ENCODE measurements at places on chromosomes 3 and 15.
A peak's percentile ranks its signal among the peaks of the same experiment; 100 is the strongest.

GRCh38 chr3:189236352-189236751 lies 64.6 kb downstream of the TPRG1 start:
- no peak for DNase-seq

DNA sequence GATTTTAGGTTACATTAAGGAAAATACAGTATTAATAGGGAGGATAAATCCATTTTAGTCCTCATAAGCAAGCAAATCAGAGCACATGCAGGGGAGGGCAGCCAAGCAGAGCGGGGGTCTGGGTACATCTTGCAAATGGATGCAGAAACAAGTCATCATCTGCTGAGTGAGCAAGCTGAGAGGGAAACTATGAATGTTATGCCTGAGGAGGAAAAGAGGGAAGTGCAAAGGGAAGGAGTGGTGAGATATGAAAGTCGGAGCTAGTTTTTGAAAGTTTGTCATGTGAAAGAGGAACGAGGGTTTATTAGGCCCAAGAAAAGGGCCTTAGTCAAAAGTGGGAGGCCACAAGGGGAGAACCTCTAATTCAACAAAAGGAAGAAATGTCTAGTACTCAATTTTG lies 15.4 kb downstream of the PTX3 start:
- no peak for DNase-seq

DNA sequence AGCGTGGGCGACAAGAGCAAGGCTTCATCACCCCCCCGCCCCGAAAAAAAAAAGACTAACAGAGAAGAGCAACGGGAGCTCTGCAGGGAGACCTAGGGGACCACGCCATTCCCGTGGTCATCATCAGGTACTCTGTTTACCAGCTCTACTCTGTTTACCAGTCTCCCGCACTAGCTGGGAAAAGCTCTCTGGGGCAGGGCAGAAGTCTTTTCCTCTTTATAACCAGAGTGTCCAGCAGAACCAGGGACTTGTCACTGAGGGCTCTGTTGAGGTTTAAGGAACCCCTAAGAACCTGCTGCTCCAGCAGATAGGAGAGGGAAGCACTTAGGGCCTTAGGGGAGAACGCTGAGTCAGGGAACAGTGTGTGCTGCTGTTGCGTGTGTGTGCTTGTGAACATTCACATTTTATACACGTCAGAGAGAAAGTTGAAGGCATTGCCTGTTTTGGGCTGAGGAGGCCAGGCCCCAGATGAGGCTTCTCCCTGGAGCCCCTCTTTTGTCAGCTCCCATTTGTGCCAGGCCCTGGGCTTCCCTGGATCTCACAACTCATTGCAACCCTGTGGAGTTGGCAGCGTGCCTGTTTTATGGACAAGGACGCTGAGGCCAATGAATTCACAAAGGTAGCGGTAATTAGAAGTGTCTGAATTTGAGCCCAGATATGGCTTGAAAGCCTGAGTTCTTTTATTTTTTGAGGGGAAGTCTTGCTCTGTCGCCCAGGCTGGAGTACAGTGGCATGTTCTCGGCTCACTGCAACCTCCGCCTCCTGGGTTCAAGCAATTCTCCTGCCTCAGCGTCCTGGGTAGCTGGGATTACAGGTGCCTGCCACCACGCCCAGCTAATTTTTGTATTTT lies 24.2 kb upstream of the ERICH6 start:
- DNase-seq, result no peak

DNA sequence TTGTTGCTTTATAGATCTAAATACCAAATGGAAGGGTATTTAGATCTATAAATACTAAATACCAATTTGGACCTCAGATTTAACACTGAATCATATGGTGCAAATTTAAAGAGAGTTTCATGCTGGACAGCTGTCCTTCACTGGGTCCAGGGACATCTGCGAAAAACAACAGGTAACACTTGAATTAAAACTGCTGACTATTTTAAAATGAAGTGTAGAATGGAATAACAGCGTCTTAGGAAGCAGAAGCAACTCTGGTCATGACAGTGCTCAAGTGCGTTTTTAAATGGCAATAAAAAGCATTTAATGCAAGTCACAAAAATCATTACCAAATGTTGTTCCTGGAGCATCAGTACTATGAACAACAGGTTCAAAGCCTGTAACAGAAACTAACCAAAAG lies 106.3 kb downstream of the TFG start:
- DNase-seq, result no peak

- no peak for DNase-seq
Observed at GRCh38 chr15:62666046-62666445, 376.5 kb upstream of the TPM1 start.

DNA sequence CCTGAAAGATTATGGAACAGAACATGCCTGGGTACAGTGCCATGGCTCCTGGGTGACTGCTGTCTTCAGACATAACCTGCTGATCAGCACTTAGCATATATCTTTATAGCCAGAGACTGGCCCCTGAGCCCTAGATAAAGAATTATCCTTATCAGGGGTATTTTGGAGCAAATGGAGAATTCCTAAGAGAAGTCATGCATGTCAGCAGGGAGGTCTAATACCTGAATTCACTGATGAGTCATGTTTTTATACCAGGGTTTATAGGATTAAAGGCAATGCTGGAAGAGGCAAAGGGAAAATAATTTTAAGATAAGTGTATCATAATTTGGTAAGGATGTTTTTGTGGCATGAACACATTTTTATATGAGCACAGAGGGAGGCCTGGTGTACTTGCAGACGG lies 159.8 kb downstream of the ADAMTSL3 start:
- DNase-seq, result no peak

DNA sequence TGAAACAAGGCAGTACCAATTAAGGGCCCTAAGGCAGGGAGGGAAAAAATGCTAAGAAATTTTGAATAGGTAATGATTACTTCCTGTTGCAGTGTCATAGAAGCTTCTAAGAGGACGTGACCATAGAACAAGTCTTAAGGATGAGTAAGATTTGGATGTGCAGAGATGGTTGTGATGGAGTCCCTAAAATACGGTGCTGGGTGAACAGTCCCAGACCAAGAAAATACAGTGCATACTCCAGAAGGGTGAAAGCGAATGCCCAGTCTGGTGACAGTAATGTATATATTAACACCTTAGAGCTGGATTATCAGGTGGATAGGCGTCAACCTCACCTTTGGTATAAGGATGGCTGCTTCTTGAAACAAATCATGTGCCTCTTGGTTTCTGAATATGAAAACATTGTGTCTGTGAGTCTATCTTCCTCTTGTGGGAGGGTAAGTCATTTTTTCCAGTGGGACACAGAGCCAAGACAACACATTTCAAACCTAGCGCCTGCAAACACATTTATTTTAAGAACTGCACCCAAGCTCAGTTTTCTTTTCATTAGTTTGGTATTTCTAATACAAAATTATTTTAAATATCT lies 101.2 kb upstream of the TP63 start:
- DNase-seq, result no peak

DNA sequence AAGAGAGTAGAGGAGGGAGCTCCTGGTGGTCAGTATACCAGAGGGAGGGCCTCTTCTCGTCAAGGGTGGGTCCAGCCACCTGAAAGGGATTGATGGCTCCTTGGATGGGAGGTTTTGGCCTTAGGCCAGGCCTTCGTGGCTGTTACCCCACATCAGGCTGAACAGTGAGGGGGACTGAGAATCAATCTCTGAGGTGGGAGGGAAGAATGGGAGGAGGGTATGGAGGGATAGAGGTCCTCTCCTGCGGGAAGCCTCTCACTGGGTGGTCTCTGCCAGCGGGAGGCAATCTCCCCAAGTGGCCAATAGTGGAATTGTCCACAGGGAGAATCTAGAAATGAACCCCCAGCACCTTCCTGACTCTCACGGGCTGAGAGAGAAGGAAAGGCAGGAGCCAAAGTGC lies 53.5 kb downstream of the BSN start:
- no peak for DNase-seq

GRCh38 chr3:66394753-66395249 lies 106.0 kb downstream of the LRIG1 start:
- peak; percentile 25 for DNase-seq

DNA sequence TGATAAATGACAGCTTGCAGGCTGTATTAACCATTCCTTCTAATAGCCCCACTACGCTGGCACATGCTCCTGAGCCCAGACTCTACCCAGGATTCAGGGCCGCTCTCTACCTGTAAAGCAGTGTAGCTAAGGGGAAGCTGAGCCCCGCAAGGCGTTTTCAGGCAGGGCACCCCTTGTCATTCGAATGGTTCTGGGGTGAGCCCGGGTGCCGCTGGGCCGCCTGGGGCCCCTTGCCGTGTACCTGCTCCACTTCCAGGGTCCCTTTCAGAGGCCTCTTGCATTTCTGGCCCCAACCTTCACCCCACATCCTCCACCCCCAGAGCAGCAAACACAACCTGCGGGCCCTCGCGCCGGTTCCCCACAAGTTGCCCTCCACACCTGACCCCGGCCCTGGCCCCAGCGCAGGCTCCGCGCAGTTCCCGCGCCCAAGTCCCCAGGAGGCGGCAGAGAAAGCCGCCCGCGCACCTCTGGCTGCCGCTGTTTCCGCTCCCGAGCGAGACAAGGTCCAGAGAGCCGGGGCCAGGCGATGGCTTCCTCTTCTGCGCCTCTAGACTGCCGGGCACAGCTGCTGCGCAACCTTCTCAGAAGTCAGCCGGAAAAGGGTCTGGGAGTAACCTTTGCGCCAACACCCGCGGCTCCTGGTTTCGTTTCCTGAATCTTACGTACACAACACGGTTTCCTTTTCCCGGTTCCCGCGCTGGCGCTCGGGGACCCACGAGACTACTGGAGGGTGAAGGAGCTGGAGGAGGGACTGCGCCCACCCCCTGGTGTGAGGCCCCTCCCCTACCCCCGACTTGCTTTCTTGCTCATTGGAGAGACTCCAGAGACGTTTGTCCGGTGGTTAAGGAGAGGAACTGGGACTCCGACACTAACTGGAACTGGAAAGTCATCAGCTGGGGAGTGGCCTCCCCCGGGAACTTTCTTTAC lies at the start of gene PLSCR1:
TSS of gene PLSCR1 (minus strand) at position 606 of the 927 bp plus-strand sequence. CDS start 8,055 bp downstream, outside the sequence.
- DNase-seq, result peak; percentile 97

GRCh38 chr3:141279077-141279967 lies 47.7 kb downstream of the PXYLP1 start:
- peak; percentile 21 for DNase-seq

DNA sequence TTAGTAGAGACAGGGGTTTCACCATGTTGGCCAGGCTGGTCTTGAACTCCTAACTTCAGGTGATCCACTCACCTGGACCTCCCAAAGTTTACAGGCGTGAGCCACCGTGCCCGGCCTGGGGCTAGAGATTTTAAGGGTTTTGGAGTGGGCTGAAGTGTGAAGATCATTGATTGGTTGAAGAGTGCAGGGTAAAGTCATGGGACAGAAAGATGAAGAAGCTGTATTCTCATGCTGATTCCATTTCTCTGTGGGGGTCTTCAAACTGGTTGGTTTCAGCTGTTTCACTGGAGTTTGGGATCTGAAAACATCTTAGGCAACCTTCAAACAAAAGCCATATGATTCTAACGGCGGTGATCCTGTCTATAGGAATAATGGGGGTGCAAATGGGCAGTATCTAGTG lies 52.1 kb downstream of the GATM start:
- no peak for DNase-seq

DNA sequence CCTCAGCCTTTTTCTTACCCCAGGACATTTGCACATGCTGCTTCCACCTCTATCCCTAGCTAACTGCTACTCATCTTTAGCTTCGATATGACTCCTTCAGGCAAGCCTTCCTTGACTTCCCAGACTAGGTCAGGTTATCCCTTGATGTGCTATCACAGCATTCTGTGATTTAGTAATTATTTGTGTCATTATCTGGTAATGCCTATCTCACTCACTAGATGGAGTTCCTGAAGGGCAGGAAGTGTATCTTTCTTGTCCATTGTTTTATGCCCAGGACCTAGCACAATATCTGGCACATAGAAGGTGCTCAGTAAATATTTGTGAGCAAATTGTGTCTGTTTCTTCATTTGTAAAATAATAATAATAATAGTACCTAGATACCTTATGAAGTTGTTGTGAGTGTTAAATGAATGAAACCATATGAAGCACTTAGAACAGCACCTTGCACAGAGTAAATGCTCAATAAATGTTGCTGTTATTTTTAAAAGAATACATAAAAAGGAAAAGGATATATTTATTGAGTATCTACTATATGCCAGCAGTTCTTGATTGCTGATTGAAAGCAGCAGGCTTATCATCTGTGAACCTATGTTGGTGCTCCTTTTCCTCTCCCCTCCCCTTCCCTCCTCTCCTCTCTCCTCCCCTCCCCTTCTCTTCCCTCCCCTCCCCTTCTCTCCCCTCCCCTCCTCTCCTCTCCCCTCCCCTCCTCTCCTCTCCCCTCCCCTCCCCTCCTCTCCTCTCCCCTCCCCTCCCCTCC lies 31.5 kb downstream of the SQOR start:
- DNase-seq, result no peak

DNA sequence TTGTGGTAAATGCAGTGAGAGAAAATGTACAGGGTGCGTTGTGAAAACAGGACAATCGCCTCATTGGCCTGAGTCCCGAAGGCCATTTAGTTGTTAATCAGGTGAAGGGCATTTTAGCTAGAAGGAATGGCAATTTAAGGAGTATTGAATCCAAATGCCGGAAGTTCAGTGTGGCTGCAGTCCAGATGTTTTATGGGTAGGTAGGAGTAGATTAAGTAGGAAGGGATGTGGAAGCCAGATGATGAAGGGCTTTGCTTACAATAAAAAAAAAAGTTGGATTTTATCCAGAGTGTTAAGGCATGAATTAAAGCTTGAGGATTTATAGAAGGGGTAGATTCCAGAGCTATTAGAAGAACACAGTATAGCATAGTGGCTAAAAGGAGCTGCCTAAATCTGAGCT lies 572.7 kb downstream of the NLGN1 start:
- peak; percentile 57 for DNase-seq

GRCh38 chr15:90232941-90233386 lies 777 bp downstream of the CIB1 start:
- DNase-seq, result no peak
